ENCODE measurements at places on chromosomes 7 and 10.

DNA sequence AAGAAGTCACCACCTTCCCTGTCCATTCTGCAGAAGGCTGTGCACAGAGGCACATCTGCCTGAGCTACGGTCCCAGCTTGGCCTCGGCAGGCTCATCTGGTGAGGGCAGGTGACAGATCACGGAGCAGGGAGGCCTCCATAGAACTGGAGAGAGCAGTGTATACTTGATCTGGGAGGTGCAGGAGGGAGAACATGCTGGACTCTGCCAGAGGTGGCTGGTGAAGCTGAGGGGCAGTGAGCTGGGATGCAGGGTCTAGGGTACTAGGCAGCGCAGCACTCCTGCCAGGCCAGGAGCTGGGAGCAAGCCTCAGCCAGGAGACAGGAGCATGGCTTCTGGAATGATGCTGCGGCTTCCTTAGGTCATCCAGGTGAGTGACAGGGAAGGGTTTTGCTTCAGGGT lies 553.0 kb downstream of the TCERG1L start:
- no peak for DNase-seq

GRCh38 chr7:3917436-3917835 lies 616.4 kb downstream of the SDK1 start:
- DNase-seq: no peak

DNA sequence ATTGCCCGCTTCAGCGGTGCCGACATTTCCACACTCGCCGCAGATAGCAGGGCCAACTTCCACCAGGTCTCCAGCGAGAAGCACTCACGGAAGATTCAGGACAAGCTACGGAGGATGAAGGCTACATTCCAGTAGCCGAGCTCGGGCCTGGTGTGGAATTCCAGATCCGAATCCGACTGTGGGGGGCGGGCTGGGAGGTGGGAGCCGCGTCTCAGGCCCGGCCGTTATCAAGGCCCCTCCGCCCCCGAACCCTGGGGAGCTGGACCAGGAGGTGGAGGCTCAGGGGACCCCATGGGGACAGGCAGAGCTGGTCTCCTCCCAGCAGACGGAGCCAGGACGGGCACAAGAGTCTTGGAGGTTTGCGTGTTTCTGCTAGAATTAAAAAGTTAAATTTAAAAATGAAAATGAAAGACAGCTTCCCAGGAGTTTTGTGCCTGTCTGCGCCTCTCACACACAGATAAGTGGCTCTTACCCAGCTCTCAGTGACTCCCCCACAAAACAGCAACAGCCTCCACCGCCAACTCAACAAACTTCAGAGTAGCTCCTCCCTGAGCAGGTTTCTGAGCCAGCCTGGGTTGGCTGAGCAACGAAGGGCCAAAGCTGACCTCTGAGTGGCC lies 5.2 kb upstream of the UTF1 start:
- DNase-seq: no peak

DNA sequence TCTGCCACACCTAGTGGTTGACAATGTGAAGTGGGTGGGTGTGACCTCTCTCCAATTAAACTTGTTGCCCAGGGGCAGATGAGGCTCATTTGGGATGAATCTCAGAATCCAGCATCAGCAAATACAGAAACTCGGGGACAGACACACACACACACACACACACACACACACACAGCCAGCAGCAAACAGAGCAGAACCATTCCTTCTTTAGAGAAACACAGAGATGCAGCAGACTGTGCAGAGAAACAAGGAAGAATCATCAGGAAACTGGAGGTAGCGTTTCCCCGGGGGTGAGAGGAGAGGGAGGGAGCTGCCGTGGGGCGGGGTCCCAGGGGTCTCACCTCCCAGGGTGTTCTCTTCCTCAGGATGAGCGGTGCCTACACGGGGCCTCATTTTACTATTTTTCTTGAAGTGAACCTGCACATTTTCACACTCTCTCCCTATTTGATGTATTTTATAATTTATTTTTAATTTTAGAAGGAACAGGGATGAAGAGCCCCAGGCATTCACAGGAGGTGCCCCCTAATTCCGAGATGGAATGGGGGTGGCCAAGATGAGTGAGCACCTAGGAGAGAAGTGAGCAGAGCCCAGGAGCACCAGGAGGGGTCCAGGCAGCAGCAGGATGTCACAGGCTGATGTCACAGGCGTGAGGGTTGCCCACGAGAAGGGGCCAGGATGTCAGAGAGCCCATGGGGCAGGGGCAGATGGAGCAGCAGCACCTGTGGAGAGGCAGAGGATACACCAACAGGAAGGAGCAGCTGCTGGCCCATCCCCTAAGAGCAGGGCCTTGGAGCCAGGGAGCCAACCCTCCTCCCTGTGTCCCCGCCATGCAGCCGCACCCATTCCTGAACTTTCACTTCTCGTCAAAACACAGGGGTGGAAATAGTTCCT lies 85.3 kb upstream of the PPP2R2D start:
- DNase-seq: no peak

DNA sequence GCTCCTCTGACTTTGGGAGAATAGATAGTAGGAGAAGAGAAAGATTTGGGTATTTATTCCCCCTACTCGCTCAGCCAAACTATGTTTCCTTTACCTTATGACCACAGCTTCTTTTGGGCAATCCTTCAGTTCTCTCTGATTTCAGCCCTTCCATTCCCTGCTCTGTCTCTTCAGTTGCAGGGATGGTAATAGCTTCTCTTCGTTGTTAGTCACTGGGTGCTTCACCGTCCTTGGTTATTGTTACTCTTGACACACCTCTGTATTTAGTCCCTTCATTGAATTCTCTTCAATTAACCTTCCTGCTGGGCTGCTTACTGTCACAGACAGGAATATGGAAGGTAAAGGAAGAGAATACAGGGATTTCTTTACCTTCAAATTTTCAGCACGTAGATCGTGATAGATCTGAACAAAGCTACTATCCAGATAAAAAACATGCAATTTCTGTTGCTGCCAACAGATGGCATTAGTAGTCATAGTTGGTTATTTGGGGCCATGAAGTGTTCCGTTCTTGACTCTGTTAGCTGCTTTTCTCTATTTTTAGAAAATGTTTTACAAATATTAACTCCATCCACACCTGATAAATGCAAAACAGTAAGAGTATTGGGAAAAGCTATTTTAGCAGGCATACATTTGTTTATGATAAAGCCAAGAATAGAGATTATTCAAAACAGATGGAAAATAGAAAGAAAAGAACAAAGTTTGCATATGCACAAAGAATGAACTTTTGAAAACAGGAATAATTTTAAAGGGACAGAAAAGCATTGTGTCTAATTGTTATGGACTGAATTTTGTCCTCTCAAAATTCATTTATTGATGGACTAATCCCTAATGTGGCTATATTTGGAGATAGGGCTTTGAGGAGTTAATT lies 14.0 kb upstream of the PTTG1IP2 start:
- DNase-seq: no peak

DNA sequence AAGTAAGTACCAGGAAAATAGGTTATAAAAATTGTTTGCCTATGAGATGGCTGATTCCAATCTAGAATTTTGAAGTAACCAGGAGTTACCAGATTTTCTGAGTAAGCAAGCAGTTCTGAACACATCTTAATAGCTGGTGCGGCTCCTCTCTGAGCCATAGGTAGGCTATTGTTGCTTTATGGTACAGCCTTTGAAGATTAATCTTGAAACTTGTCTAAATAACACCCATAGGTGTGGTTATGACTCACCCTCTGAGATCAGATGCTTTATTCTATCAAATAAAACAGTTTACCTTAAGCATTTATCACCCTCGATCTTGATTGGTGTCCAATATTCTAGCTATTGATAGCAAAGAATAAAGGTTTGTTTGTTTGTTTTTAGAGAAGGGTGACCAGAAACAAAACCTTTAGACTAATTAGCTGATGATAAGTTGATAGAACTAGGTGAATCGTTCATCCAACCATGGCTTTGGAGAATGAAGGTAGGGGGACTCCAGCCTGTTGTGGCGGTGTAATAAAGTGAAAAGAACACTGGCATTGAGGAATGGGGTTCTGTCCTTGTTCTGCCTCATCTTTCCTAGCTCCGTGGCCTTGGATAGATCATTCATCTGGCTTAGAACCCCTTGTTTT lies 72.2 kb downstream of the VTI1A start:
- no peak for DNase-seq

DNA sequence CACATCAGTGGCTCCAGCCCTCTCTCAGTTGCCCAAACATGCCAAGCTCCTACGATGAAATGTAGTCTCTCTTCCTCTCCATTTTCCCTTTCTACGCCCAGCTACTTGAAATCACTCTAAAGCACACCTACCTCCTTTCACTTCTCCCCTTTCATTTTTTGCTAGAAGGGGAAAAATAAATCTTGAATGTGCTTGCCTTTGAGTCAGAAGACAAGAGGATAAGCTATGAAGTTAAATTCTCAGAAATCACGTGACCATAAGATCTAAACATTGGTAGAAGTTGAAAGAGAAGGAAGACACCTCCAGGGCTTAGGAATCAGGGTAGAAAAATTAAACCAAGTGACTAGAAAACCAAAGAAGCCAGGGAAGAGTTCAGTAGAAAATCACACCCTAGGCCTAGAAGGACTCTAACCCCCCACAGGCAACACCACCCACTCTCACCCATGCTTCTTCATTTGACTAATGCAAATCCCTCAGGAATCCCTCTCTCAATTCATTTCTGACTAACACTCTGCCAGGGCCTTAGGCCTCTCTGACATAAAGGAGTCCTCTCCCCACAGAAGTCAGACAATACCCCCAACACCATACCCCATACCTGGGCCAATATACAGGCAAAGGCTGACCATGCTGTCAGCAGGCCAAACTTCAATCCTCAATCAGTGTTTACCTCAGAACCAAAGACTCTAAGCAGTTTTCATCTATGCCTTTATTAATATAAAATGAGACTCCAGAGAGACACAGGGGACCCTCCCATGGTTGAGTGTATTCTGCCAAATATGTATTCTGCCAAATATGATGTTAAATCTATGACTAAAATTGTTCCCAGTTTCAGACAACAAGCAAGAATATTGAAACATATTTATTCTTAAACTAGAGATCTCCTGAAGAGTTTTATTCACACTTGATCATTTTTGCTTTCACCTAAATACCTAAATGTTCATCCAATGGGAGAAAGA lies 84.8 kb downstream of the ELMO1 start:
- DNase-seq: no peak

GRCh38 chr7:140325600-140325999 lies 72.7 kb downstream of the SLC37A3 start:
- no peak for DNase-seq

GRCh38 chr10:111117528-111118277 lies 40.9 kb downstream of the ADRA2A start:
- DNase-seq: no peak

DNA sequence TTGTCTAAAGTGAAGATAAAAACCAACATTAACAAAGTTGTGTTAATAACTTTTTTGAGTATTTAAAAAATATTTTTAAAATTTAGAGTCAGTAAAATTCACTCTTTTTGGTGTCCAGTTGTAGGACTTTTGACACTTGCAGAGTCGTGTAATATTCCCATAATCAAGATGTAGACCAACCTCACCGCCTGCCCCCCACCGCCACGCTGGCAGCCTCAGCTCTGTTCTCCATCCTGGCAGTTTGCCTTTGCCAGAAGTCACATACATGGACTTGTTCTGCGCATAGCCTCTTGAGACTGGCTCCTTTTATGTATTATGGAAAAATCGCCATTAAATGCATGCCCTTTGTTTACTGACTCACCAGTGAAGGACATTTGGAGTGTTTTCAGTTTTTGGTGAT lies 27.3 kb upstream of the SYCE1 start:
- DNase-seq: no peak

DNA sequence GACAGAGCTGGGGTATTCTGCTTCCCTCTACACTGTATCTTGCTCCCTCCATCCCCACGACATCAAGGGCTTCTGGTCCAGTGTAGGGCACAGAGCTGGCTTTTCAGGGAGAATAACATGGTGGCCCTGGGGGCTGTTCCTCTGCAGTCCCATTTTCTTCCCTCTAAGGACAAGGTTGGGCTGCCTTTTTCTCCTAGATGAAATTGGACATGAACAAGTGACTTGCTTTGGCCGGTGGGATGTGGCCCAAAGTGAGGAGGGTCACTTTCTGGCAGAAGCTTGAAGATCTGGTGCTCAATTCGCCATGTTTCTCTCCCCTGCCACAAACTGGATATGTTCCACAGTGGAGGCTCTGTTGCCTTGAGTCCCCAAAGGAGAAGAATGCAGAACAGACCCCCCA lies 235.7 kb downstream of the EMX2 start:
- DNase-seq: no peak

DNA sequence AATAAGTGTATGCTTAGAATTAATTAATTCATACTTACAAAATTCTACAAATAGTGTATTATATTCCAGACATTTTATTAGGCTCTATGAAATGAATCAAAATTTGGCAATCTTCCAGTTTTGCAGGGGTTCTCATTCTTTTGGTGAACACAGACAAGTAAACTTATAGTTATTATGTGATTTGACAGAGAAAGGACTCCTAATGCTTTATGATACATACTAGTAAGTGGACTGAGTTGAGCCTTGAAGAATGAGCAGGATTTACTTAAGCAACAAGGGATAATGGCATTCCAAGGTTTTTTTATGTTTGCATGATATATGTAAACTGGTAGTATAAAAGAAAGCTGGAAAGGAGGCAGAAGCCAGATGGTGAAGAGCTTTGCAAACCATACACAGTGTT lies 145.7 kb upstream of the FERD3L start:
- DNase-seq: no peak

DNA sequence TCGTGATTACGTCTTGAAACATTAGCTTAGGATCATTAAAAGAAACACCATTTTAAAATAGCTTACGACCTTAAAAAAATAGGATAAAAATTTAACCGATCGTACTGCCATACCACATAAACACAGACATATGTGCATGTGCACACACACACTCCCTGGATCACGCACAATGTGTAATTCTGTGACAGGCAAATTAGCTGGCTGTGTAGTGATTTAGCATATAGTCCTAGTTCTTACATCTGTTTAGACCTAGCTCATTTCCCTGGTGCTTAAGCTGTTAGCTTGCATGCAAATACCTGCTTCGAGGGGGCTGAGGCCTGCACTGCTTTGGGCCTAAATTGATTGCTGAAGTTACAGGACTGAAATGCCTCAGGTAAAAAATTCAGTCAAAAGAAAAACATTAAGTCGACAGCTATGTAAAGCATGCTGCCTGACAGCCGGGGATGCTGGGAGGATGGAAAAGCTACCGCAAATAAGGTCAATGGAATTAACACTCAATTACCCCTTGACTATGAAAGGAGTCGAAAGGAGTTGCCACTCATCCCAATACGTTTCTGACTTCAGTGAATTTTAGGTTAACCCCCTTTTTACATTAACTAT lies 267.1 kb upstream of the FZD8 start:
- DNase-seq: no peak

DNA sequence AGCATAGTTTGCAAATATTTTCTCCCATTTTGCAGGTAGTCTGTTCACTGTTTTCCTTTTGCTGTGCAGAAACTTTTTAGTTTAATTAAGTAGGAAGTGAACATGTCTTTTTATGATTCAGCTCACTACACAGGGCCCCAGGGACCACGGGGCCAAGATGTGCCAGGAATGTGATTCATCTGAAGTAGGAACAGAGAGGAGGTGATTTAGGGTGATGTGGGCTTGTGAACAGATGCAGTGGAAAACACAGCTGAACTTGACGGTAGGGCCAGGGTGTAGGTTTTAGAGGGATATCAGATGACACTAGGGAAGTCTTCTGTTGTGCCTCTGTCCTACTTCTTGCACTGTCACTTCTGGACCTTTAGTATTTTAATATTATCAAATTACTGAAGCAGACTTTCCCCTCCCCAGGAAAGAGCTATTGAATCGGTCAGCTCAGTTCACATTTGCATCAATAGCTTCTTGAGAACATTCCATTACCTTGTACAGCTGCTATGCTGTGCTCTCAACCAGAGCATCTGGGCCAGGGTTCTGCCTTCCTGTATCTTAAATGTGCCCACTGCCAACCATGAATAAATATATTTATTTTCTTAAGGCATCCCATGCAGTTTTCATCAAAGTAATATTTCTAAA lies 96.9 kb downstream of the OSBPL3 start:
- peak; percentile 23 for DNase-seq

Data from activated T-cell treated with anti-CD3 and anti-CD28 coated beads for 24 hours (primary cell).